Stimulated activated CD4-positive, alpha-beta T cell treated with anti-CD3 and anti-CD28 coated beads, Interleukin-1b, Interleukin-23, amount 100 ng/mL, for 48 hours (primary cell): ENCODE measurements at places on chromosomes 5 and 9.

- DNase-seq = no peak
These were observed 136.1 kb downstream of the MARCHF11 start for GRCh38 chr5:16043349-16043965.

DNA sequence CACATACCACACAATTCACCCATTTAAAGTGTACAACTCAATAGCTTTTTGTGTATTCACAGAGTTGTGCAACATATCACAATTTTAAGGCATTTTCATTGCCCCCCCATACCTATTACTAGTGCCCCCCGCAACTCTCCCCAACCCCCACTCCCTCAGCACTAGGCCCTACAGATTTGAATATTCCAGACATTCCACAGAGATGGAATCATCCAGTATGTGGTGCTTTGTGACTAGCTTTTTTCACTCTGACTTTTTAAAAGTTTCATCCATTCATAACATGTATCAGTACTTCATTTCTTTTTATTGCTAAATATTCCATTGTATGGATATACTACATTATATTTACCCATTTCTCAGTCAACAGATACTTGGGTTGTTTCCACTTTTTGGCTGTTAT, 102.9 kb upstream of the LRRTM2 start:
- DNase-seq = no peak

DNA sequence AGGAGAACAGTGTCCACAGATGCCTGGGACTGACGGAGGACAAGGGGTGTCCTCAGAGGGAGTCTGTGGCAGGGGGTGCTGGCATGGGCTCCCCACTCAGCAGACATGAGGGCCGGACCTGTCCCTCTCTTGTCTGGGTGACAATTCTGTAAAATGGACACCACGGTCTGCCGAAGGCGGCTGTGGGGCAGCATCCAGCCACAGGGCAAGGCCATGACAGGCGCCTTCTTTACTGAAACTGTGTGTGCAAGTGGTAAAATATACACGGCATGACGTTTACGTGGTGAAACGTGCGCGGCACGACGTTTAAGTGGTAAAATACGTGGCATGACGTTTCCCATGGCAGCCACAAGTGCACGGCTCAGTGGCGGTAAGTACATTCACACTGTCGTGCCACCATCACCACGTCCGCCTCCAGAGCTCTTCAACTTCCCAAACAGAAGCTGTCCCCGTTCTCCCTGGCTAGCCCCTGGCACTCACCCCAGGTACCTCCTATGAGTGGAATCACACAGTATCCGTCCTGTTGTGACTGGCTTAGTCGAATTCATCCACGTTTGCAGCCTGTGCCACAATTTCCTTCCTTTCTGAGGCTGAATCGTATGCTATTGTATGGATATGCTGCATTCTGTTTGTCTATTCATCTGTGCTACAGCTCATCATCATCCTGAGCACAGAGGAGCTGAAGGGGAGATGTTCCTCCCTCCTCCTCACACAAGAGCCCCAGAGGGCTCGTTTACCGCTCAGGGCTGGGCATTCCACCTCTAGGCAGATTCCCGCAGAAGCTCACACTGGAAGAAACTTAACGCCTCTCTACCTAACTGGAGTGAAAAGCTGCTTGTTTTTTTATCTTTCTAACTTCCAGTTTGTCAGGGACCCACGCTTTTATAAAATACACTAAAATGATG, 52.5 kb downstream of the COL23A1 start:
- DNase-seq = no peak

DNA sequence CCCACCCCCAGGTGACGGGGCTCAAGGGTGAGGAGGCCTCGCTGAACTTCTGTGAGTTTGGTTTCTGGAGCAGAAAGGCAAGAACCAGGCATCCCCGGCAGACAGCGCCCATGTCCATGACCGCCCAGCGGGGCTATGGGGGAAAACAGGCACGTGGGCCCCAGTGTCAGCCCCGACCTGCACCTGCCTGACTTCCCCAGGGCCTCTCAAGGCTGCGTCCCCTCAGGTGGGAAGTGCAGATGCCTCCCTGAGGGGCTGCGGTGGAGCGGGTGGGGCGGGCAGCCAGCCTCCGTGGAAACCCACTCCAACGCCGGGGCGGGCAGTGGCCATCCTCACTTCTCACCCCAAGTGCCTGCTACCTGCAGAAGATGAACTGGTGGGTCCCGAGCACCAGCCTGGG, 6.9 kb upstream of the CARD9 start:
- DNase-seq = no peak

DNA sequence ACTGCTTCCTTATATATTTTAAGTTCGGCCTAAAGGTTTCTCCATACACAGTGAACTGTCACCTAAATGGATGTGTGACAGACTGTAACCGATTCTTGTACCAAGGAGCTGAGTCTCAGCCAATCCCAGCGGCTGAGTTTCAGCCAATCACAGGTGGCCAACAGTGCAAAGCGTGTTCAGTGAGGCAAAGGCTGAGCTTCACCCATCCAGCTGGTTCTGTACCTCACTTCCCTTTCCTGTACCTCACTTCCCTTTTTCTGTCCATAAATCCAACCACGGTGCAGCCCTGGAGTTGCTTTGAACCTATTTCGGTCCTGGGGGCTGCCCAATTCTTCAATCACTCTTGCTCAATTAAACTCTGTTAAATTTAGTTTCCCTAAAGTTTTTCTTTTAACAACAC, 15.7 kb upstream of the TBC1D9B start:
- DNase-seq = no peak

DNA sequence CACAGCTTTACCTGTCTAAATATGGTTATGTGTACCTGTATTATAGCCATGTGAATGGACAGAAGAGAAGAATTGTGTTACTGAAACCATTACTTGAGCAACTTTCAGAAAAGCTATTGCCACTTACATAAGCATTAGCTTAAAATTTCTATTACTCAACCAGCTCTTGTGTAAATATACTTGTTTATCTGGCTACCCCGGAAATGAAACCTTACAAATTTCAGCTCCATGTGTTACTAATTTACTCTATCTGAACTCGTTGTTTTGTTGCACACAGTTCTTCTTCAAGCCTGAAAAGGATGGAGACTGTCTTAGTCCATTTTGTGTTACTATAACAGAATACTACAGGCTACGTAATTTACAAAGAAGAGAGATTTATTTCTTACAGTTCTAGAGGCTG, 22.5 kb upstream of the ADAMTSL1 start:
- no peak for DNase-seq
